ENCODE measurements at places on chromosomes 16 and 17. TPM values are rescaled to one million over a fixed set of nuclear protein-coding genes. Genes with fewer than 3 reads are reported as not detected.

SYCE1L gene
- 0.79 TPM for total RNA-seq

DNA sequence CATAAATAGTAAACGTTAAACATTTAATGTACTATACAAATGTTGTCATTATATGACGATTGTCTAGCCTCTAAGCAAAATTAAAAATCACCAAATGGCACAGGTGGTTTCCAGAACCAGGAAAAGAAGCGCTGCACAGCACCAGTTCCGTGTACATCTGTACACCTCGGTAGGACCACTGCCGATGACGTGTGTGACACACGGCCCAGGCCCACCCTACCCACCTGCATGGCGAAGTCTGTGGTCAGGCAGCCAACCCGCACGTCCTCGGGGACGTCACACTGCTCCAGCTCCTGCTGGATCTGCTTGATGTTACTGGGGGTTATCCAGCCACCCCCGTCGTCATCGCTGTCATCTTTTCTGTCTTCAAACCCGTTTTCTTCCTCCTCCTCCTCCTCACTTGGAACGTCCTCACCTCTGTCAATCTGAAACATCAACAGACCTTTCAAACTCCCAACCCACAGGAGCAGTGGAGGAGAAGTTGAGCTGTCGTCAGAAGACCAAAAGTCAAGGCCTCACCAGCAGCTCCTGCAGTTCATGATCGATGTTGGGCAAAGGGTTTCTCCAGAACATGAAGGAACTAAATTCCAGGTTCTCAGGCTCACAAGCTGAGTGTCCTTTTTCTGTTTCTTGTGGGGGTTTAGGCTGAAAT, 5.9 kb downstream of the NOB1 start:
- H3K4me3 ChIP-seq = no peak overlapping the region
- H3K36me3 ChIP-seq = peaks cover 76% of the 10 kb centered on the region
- no peaks in the 10 kb centered on the region for H3K27me3 ChIP-seq
- DNase-seq = no peak

DNA sequence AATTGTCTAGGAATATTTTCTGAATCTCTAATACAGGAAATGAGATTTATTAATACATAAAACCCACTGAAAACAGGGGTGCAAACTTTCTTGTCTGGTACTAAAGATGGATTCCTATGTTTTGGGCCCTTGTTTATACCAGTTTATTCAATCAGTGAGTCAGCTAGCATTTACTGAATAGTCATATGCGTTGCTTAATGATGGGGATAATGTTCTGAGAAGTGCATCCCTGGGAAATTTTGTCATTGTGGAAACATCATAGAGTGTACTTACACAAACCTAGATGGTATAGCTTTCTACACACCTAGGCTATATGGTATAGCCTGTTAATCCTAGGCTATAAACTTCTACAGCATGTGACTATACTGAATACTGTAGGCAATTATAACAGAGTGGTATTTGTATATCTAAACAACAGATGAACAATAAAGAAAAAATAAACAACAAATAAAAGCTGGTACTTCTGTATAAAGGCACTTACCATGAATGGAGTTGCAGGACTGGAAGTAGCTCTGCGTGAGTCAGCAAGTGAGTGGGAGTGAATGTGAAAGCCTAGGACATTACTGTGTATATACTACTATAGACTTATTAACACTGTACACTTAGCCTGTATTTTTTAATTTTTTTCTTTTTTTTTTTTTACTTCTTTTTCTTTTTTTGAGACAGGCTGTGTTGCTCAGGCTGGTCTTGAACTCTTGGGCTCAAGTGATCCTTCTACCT, 63.7 kb downstream of the SIAH1 start:
- H3K27ac ChIP-seq = no peak overlapping the region
- no peaks in the 10 kb centered on the region for H3K27me3 ChIP-seq
- no peak overlapping the region for H3K4me3 ChIP-seq
- H3K4me1 ChIP-seq = no peaks in the 10 kb centered on the region
- DNase-seq = no peak

SGCA gene
- total RNA-seq = 0.72 TPM

C17orf107 gene
- total RNA-seq = 4.7 TPM

CACNA1G gene
- 21.0 TPM for total RNA-seq

CHP2 gene
- total RNA-seq = 22.5 TPM

GRCh38 chr17:74566132-74566753, 1.1 kb downstream of the CD300H start:
- no peaks in the 10 kb centered on the region for H3K36me3 ChIP-seq
- no peak overlapping the region for H3K4me3 ChIP-seq
- no peak for DNase-seq
- H3K27ac ChIP-seq = no peak overlapping the region
- no peaks in the 10 kb centered on the region for H3K27me3 ChIP-seq
- no peaks in the 10 kb centered on the region for H3K4me1 ChIP-seq

CACNG3 gene
- 1.9 TPM for total RNA-seq

HASPIN gene
- 2.5 TPM for total RNA-seq

- DNase-seq = no peak
- no peaks in the 10 kb centered on the region for H3K4me1 ChIP-seq
- H3K27me3 ChIP-seq = no peaks in the 10 kb centered on the region
- no peak overlapping the region for H3K27ac ChIP-seq
These were observed 467.7 kb upstream of the ZFHX3 start for GRCh38 chr16:73515616-73516015.

DNA sequence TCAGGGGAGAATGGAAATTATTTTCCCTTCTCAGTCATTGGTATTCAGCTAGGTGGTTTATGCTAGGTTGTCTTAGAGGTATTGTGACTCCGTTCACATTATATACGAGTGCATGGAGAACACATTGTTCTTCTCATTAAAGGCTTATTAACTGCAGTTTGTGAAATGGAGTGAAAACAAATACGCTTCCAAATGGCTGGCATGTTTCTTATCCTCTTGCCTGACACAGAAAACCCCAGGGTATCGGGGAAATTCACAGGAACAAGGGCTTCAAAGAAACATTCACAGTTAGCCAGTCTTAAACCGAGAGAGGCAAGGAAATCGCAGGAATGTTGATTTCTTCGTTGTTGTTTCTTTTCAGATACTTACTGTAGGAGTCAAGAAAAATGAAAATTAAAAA, 1047.9 kb upstream of the RBFOX1 start:
- no peaks in the 10 kb centered on the region for H3K36me3 ChIP-seq
- no peaks in the 10 kb centered on the region for H3K27me3 ChIP-seq
- no peak overlapping the region for H3K4me3 ChIP-seq
- H3K27ac ChIP-seq = no peak overlapping the region
- DNase-seq = peak; percentile 81

DNA sequence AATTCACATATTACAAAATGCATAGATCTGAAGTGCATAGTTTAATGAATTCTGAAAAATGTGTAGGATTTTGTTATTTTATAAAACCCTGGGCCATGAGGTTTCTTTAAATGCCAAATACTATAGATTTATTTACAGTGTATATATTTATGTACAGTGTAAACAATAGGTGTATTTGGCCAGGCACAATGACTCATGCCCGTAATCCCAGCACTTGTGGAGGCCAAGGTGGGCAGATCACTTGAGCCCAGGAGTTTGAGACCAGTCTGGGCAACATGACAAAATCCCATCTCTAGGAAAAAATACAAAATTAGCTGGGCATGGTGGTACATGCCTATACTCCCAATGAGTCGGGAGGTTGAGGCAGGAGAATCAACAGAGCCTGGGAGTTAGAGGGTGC, 249.4 kb downstream of the PRKCA start:
- H3K27ac ChIP-seq = no peak overlapping the region
- H3K4me3 ChIP-seq = no peak overlapping the region

OTOP3 gene
- not detected for total RNA-seq
